ENCODE measurements at places on chromosomes 13 and 19.
A peak's percentile ranks its signal among the peaks of the same experiment; 100 is the strongest.

DNA sequence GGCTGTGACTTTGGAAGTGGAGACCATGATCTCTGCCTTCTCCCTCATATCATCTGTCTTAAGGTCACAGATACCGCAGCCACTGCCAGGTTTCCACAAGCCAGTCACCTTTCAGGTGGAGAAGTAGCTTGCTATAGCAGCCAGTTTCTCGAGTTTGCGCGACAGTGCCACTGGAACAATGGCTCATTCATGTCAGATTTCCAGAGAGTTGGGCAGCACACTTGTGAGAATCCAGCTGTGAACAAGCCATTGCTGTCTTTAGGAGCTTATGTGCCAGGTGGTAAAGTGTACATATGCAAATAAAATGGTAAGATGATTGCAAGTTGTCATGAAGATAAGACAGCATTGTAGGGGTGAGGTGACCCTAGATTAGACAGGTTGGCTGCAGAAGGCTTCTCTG lies 22.3 kb downstream of the GARRE1 start:
- no peak for DNase-seq

GRCh38 chr19:43814663-43815352 lies 12.3 kb upstream of the ZNF283 start:
- no peak for DNase-seq

DNA sequence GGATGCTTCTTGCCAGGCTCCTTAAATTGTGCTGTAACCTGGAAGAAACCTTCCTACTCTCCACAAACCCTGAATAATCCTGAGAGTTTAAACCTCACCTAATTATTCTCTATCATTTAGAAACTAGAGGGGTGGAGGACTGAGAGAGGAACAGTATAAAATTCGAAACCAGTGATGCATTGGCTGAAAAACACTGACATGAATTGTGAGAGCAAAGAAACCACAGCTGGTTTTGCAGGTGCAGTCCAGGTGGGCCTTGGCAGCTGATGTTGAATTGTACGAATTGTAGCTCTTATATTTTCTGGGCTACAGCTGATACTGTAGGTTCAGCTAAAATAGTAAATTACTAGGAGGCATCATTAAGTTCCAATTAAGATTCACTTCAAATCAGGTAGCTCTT lies 227.0 kb upstream of the SLITRK5 start:
- no peak for DNase-seq

GRCh38 chr13:46321494-46322225 lies 65.4 kb downstream of the RUBCNL start:
- peak; percentile 65 for DNase-seq

DNA sequence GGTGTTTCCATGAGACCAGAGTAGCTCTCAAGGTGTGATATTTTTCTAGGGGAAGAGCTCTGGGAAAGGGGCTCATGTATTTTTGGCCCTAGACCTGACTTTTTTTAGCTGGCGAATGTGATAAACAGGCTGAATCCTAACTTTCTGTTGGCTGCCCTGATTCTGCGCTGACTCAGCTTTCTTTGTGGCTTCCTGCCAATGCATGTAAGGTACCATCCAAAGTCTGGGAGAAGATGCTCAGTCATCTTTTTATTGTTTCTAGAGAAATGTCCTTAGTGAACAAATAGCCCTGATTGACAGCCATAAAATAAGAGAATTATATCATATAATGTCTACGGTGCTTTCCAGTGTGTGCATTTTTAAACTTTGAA lies 113.6 kb upstream of the MBNL2 start:
- DNase-seq: peak; percentile 15

DNA sequence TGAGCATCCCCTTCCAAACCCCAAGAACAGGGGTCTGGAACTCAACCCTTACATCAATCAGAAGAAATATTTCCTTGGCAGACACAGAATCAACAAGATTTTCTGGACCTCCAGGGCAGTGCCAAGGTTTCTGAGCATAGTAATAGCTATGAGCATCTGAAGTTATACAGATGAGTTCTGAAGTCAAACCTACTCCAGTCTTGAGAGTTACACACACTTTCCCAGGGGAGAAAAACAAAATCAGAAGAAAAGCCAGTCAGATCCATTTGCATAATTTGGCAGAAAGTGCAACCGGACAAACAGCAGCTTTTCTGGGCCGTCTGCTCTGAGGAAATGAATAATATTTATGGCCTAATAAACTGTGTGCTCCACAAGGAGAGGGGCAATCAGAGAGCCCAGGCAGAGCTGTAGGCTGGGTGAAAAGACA lies 93.1 kb downstream of the KL start:
- no peak for DNase-seq

- no peak for DNase-seq
These were observed 451.1 kb downstream of the FOXO1 start for GRCh38 chr13:40215311-40215710.

DNA sequence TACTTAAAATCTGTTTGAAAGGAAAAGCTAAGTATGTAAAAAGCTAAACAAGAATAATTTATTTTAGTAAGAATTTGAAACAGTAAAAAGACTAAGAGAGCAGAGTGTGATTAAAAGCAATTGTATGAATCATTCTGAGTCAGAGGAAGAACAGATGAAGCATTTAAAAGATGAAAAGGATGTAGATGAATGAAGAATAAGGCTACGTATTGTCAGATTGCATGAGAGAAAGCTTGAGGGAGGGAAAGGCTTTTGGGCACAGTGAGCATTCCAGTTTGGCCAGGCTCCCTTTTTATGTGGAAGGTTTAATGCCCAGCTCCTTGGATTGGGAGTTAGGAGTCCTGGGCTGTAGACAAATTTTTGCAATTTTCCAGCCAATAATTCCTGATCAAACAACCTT lies 117.7 kb downstream of the FREM2 start:
- peak; percentile 23 for DNase-seq

- DNase-seq: no peak
These were observed 1.4 kb downstream of the PLIN4 start for GRCh38 chr19:4516939-4517300.

GRCh38 chr13:26019881-26020870 lies 31.6 kb downstream of the SHISA2 start:
- peak; percentile 82 for DNase-seq

DNA sequence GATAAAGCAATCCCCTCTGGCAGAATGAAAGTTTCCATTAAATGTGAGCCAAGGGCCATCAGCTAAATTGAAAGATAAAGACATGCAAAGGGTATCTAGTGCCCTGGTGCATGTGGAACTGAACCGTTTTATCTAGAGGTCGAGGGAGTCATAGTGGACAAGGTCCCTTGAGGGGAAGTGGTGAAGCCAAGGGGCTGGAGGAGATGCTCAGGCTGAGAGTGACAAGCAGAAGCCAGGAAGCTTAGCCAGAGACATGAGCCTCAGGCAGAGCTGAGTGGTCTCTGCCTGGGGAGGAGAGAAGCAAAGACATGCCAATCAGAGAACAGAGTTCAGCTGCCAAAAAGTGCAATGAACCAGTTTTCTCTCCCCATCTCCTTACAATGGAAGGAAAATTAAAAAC lies 68.1 kb upstream of the SLC10A2 start:
- DNase-seq: no peak

DNA sequence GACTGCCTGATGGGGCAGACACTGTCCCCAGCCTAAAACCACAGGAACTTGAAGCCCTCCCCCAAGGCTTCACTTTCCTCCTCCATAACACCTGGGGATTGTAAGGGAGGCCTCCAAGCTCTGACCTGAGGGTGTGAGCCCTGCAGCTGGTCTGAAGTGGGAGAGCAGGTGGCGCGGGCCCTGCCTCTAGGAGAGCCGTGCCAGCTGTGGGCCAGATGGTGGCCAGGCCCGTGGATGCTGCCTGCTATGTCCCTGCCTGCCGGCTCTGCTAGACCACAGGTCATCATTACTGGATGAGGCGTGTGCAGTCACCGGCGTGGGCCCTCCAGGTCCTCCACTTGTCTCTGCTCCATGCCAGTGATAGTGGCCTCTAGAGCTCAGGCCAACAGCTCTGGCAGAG lies 3.5 kb upstream of the KLHL26 start:
- DNase-seq: no peak

GRCh38 chr19:48877855-48878195 lies 5.6 kb downstream of the PPP1R15A start:
- no peak for DNase-seq

DNA sequence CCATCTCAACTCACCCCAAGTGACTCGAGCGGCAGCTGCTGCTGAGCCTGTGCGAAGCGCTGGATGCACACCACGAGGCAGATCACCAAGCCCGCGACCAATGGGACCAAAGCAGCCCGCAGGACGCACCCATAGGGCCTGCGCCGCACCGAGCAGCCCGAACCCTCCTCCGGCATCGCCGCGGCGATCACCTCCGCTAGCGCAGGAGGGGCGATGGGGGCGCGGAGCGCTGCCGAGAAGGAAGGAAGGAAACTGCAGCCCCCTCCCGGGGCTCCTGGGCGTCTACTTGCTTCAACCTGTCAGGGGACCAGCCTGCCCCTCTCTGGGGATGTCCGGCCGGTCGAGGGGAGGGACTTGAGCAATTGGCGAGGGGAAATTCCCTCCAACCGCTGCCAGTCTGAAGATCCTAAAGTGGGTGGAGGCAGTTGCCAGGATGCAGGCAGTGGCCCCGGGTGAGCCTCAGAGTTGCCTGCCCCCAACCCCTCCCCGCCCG lies at the start of gene CD70:
CD70 (minus strand) TSS at position 324 of the 493 bp plus-strand sequence; CDS start at position 176, 148 bp downstream.
- no peak for DNase-seq

DNA sequence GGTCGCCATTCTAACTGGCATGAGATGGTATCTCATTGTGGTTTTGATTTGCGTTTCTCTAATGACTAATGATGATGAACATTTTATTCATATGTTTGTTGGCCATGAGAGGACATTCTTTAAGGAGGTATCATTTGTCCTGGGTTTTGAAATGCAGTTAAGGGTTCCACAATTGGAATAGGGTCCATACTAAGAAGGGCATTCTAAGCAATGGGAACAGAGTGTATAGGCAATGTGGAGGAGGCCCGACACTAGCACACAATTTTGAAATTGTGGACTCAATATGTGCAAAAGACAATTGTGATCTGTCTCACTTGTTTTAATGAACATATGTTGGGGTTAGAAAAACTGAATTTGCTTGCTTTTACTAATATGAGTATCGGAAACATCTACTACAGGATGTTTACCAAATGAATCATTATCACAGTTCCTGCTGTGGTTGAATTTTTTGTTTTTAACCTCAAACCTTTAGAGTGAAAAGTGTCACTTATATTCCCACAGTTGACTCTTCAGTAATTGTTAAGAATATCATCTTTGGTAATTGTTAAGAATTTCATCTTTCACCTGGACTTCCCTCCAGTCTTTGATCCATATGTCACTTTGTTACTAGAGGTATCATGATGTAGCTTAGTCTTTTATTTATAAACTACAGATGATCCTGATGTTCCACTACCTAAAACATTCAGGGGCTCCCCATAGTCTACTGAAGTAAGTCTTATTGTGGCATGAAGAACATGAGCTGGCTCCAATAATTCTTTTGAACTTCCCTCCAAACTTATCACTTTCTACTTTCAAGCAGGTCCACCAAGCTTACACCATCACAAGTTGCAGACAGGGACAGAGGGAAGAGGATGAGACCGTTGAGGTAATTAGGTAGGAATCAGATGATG lies 109.7 kb upstream of the KLF12 start:
- DNase-seq: peak; percentile 94

DNA sequence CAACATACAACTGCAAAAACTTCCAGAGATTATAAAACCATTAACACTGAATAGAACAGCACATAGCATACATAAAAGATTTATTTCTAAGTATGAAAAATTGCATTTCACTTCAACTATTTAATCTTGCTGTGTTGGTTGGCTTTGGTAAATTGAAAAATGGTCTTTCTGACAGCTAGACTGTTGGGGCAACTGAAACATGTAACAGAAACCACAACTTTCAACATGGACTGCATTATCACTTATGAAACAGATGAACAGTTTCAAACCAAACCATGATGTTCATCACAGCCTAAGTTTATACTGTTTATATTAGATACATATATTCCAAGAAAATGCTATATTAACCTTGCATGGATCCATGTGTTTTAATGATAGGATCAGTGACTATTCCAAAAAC lies 324.1 kb upstream of the PCDH9 start:
- no peak for DNase-seq

GRCh38 chr19:40144151-40144550 lies 47.1 kb upstream of the MAP3K10 start:
- no peak for DNase-seq

DNA sequence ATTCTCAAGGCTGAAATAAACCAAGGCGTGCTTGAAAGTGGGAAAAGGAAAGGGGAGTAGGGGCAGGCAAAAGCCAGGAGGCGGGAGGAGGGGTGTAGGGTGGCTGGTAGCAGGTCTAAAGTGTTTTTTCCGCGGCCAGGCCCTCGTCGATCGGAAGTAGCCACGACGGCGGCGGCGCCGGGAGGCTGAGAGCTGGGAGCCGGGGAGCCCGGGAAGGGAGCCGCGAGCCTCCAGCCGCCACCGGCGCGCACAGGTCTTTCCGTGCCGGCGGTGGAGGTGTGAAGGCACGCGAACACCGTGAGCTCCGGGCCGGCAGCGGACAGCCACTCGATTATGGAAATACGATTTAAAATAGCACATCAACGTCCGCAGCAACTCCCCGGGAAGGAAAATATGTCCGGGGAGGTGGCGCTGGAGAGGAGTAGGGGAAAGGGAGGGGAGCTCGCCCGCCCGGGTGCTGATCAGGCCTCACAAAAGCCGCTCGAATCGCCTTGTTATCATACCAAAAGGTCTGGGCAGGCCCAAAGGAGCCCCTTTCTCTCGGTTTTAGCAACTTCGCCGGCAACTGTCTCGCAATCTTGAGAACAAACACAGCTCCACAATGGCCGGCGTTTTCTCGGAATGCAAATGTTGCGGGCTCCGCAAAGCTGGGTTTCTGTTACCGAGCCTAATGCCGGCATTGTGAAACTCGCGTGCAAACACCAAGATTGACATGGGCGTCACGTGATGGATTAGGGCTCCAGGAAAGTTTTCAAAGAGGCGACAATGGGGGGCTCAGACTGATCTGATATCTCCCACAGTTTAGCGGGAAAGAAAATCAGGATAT lies 2.9 kb upstream of the PCDH8 start:
- no peak for DNase-seq

DNA sequence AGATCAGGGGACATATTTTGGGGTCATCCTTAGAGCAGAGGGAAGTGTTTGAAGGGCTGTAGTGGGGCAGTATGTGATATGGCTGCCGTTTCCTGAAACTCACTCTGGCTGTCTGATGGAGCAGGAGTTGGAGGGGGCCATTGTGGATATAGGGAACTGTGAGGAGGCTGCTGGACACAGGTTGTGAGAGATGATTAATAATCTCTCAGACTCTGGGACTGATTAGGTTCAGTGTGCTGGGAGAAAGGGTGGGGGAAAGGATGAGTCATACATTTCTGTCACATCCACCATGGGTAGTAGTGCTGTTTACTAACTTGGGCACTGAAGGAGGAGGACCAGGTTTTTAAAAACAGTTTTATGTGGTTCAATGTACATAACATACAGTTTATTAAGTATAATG lies 4.8 kb downstream of the B3GLCT start:
- peak; percentile 81 for DNase-seq

DNA sequence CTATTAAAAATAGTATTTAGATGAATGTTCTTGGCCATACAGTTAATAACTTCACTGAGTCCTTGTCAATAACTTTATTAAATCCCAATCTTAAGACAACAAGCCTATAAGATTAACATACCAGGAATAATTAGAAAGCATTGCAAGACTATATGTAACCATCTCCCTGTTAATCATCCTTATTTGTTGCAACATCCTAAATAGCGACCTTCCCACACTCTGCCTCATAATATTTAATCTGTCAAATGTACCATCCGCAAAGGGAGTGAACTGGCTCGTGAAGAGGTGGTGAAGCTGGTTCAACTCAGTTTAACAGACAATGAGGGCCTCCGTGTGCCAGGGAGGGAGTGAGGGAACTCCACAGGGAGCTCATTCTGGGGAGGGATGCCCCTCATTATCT lies 33.9 kb downstream of the KL start:
- DNase-seq: no peak
